ENCODE measurements at places on chromosomes 12 and 14.

DNA sequence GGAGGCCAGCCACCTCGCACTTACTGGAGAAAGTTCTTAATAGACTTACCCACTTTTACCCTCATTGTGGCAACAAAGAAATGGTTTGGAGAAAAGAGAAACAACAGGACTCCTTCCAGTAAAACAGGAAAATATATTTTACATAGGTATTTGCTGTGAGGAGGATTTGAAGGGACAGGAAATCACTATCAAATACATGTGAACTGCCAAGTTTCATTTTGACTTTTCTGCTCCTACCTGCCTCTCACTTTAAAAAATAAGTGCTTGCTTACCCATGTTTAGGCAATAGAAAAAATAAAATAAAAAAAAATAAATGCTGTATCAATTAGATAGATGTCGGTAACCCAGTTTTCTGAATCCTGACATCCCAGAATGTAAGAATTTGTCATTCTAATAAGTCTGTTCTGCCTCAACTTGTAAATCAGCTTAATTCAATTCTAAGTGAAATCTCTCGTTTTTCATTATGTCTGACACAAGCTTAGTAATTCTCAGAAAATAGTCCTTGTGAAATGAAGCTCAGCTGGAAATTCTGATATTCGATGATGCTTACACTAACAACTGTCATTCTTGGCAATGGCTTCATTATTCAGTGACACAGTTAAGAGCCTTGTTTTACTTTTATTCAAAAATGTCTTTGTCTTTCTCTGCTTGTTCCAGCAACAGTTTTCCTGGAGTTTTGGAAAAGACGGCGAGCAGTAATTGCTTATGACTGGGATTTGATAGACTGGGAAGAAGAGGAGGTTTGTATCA is 131.3 kb downstream of the SLC5A8 start:
- DNase-seq: no peak

GRCh38 chr12:121781998-121782979 is 11.2 kb downstream of the RHOF start:
- peak; percentile 64 for DNase-seq

GRCh38 chr12:4932576-4932975 is 22.9 kb downstream of the KCNA1 start:
- DNase-seq: no peak

- DNase-seq: no peak
Measured at GRCh38 chr14:77142005-77142800, 612 bp upstream of the ZDHHC22 start.

DNA sequence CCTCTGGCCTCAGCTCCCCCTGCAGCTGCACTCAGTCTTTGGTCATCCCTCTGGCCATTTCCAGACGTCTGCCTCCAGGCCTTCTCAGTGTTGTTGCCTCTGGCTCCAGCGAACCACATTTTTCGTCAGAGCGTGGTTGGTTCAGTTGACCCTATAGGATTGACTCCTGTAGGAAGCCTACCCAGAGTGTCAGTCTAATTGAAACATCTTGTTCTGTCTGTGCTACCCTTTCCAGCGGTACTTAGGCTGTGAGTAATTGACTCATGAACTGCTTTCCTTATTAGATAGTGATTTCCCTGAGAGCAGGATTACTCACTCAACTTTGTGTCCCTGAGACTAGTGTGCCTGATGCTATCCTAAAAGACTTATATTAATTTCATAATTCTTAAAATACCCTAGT is 373.2 kb downstream of the ATP23 start:
- no peak for DNase-seq

GRCh38 chr14:75301666-75302325 is 23.2 kb downstream of the FOS start:
- no peak for DNase-seq

DNA sequence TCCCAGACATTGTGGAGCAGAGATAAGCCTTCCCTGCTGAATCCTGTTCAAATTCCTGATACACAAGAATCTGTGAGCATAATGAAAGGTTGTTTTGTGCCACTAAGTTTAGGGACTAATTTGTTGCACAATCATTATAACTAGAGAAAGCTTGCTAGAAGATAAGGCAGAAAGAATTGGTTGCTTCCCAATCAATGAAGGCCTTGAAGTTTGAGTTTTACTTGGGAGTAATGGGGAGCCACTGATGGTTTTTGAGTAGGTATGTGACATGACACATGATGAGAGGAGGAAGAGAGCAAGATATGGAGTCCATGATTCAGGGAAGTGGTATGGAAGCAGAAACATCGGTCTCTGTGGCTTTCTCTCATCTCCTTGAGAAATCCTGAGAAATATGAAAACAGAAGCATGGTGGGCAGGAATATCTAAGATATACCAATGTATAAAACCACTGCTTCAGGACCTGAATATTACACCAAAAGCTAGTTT is 13.3 kb upstream of the TCP11L2 start:
- DNase-seq: no peak

DNA sequence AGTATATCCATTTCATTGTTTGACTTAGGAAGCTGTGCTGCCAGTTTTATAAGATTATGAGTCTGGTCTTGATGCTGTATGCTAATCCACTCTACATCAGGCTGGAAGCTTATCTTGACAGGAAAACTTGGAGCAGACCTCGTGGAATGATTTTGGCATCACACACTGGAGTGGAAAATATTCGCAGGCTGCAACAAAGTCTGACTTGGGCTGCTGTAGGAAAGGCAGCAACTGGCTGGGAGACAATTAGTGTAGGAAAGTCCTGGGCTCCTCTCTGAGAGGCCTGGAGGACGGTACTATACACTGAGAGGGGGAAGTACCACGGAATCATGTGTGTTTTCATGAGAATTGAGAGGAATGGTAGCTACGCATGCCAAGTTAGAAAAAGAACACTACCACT is 383.7 kb downstream of the ETNK1 start:
- no peak for DNase-seq

- DNase-seq: no peak
Measured at GRCh38 chr14:95413289-95414215, 93.8 kb upstream of the CLMN start.

DNA sequence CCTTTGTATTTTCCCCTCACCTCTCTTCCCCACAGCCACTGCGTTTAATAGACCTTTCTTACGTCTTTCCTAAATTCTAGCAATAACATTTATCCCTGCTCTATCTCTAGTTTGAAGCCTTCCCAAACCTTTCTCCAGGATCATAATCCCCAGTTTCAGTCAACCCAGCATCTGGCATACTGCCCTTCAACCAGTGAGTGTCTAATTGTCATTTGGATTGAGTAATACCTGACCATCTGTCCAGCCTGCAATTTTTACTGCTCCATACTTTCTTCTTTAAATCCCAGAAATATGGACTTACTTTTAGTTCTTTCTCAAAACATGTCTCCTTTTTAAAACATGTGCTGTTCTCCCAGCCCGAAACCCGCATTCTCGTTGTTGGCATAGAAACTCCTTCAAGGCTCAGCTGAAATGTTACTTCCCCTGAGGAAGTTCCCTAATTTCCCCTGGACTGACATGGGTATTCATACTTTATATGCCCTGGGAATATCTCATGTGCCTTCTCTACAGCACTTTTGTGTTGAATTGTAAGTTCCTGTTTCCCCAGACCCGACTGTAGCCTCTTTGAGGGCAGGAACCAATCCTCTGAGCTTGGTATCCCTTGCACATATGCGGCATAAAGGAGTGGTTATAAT is 65.1 kb upstream of the ETV6 start:
- no peak for DNase-seq

DNA sequence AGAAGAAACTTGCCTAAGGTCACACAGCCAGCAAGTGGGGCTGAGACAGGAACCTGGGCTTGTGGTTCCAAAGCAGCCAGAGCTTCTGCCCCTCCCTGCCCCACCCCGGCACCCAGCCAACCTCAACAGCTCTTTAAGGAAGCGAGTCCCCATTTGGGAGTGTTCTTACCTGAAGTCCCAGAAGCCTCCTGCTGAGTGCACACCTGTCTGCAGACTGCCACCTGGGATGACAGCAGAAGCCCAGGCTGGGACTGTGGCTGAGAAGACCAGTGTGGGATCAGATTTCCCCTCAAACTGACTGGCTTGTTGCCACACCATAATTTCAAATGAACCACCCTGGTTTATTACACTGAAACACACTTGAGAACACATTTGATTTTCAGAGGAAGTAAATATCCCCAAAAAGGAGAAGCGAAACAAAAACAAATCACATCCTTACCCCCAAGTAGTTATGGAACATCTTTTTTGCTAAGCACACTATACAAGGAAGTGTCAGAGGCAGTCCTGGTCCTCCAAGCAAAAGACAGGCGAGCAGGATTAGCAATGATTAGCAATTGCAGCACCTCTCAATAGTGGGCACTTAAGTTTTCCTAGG is 6.3 kb upstream of the RIN3 start:
- DNase-seq: no peak

GRCh38 chr12:127121494-127122084 is 1145.4 kb upstream of the TMEM132C start:
- DNase-seq: no peak

DNA sequence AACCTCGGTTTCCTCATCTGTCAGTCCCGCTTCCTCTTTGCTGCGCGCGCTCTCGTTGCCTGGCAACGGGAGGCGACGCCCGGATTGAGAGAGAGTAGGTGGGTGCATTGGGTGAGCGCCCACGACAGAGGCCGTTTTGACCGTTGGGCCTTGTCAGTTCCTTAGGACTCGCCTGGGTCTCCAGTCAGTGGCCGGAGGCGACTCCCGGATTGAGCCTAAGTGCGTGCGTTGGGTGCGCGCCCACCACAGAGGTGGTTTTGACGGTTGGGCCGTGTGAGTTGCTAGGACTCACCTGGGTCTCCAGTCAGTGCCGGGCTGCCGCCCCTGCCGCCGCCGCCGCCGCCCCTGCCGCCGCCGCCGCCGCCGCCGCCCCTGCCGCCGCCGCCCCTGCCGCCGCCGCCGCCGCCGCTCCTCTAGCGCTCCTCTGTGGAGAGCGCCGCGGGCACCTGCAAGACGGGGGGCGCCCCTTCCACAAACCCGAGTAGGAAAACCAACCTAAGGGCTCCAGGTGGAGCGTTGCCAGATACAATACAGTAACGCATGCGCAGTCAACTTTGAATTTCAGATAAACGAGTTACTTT is 37.2 kb downstream of the APOBEC1 start:
- no peak for DNase-seq

- peak; percentile 88 for DNase-seq
Measured at GRCh38 chr12:124906606-124907261, 7.7 kb downstream of the UBC start.

GRCh38 chr12:53532524-53533445 is 25.5 kb upstream of the NPFF start:
- no peak for DNase-seq

DNA sequence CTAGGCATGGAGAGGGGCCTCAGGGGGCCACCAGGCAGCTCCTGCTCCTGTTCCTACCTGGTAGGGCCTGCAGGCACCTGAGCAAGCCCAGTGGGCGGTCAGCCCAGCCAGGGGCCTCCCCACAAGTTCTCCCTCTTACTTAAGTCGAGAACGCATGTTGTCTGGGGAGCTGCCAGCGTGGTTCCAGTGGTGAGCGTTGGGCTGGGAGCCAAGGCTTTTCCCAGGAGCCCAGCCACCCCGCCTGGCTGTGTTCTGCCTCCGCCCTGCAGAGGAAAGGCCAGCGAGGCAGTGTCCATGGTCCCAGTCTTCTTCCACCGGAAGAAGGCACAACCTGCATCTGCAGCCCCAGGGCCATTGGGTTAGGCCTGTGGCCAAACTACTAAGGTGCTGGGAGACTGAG is 1.4 kb downstream of the C14orf180 start:
- DNase-seq: no peak

GRCh38 chr12:80936642-80937390 is 918 bp downstream of the LIN7A start:
- DNase-seq: no peak

DNA sequence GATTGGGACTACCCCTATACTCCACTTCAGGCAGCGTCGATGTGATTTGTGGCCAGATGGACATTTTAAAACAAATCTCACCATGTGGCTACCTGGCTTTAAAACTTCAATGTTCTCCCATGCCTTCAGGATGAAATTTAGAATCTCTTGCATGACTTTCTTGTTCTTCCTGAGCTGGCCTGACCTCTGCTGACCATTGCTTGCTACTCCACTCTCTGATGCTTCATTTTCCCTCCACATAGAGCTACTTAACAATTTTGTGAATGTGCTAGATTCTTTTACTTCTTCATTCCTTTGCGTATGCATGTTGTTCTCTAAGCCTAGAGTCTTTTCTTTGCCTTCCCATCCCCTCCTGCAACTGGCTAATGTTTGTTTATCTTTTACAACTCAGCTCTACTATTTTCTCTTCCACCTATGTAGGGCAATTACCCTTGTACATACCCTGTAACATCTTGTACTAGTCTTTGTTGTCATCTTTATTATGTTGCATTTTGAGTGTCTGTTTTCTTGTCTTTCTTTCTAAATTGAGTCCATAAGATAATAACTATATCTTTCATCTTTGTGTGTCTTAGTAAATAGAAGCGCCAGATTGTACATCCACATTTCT is 41.2 kb downstream of the YLPM1 start:
- no peak for DNase-seq

DNA sequence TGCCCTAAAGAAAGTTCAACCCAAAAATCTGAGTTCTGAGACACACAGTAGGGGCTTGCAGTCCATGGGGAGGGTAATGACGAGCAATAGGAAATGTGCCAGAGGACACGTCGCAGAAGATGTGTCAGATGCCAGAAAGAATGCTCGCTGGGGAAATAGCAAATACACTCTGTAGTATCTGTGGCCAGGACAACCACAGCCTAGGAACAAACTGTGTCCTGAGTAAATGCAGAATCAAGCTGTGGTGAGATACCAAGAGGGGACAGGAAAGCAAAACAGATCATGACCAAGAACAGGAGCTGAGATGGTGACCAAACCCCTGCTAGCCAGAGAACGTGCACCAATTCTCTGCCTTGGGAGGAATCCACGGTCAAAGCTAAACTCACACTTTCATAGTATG is 9.1 kb downstream of the CRACR2A start:
- no peak for DNase-seq

DNA sequence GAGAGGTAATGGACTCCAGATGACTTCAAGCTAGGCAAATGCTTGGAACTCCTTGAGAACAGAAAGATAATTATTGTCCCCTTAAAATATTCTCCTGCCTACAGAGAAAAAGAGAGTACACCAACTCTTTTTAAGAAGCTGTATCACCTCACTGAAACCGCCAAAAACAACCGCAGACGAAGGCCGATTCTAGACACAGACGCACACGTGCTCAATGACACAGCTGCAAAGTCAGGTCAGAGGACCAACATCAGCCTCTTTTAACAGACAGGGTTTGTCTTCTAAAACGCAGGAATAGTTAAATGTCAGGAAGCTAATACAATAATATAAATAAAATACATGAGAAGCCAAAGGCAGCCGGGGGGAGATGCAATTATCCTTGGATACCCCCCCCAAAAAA is 19.0 kb downstream of the SLC15A4 start:
- no peak for DNase-seq

DNA sequence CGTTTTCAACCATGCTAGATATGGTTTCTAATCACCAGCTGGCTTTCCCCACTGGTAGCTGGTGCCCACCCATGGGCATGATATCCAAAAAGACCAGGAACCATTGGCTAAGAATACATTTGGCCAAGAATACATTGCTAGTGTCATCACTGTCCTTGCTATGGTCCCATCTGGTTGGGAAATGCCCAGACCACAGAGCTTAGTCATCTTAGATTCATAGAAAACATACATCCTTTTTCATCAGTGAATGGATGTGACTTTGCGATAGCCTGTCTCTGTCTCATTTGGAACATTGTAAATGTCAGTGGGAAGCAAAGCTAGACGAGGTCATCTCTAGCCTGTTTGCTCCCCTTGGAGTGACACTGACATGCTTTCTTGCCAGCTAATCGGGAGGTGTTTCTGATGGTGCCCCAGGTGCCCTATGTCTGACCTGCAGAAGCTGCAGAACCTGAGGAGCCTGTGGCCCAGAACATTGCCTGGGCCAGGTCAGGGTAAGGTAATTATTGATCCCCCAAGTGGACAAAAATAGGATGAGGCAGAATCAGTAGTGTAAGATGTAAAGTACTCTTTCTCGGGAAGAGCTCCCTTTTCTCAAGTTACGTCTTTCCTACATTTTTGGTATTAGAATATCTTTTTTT is 194.8 kb downstream of the SLC41A2 start:
- no peak for DNase-seq
